ENCODE measurements at places on chromosomes 13 and 19. TPM values are rescaled to one million over a fixed set of nuclear protein-coding genes. Genes with fewer than 3 reads are reported as not detected.

The ZNF560 gene
- not detected for total RNA-seq

The SLC15A1 gene
- total RNA-seq = not detected

The ONECUT3 gene
- total RNA-seq = not detected

The BCKDHA gene
- total RNA-seq = 59.2 TPM

The MATK gene
- total RNA-seq = 2.4 TPM
